Fibroblast of pulmonary artery (primary cell): ENCODE measurements at places on chromosomes 2 and 18.

- DNase-seq, result peak; percentile 12
Measured at GRCh38 chr2:144211826-144212225, 308.1 kb downstream of the ZEB2 start.

DNA sequence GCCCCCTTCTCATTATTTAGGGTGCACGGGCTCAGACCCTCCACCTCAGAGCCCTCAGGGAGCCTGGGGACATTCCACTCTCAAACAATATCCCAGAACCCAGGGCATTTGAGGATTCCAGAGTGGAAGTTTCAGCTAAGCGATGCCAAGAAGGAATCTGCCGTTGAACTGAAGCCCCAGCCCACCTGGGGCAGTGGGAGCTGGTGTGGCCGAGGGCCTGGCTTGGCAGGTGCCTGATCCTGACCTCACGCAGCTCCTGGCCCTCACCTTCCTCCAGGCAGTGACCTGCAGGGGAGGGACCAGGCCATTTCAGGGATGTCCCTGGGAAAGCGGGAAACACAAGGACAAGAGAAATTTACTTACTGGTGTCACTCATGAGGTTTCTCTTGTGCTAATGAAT is 58.2 kb downstream of the ACKR3 start:
- DNase-seq, result no peak

- DNase-seq, result no peak
Measured at GRCh38 chr2:226333388-226333787, 466.2 kb downstream of the IRS1 start.

DNA sequence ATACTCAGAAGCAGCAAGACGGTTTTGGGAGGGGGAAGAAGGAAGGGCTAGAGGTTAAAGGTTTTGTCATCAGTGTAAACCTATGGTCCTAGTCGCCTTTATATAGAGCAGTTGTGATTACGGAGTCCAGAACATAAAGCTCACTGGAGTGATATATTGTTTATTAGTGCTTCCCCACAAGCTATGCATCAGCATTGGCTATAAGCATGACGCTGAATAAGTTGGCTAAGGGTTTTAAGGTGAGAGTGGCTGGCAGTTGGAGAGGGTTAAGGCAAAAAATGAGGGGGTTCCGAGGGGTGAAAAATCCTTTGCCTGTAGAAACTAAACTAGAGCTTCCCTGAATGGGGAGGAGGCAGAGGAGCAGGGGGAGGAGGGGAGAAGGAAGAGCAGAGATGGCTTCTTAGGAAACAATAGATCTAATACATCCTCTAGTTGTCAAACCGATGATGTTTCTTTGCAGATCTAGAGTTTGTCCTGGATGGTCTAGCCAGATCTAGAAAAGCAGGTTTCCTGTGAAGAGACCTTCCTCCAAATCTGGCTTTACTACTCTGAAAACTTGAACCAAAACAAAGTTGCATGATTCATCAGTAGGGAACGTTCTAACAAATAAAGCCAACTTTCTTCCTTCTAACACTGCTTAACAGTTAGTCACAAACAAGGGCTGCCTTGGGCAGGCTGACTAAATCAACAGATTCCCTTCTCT is 2.5 kb downstream of the KLF7 start:
- DNase-seq, result peak; percentile 91

DNA sequence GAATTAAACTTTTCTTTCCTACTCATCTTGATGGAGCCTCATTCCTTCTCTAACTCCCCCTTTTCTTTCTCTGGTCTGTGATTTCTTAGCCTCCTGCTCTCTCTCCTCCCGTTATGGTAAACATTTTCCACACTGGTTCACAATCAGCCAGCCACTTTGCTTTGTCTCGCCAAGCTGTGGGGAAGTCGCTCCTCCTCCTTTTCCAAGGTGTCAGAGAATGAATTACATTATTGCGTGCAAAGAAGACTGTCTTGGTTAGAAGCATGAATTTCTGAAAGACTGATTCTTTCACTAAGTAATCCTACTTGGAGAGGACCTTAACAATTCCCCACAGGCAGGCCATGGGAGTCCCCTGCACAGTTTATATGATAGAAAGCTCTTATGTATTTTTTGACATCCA is 46.1 kb downstream of the RASGRP3 start:
- no peak for DNase-seq

- no peak for DNase-seq
Measured at GRCh38 chr2:37645836-37646235, 25.6 kb downstream of the CDC42EP3 start.

- DNase-seq, result no peak
Measured at GRCh38 chr18:32769071-32769585, 3.7 kb downstream of the KLHL14 start.

DNA sequence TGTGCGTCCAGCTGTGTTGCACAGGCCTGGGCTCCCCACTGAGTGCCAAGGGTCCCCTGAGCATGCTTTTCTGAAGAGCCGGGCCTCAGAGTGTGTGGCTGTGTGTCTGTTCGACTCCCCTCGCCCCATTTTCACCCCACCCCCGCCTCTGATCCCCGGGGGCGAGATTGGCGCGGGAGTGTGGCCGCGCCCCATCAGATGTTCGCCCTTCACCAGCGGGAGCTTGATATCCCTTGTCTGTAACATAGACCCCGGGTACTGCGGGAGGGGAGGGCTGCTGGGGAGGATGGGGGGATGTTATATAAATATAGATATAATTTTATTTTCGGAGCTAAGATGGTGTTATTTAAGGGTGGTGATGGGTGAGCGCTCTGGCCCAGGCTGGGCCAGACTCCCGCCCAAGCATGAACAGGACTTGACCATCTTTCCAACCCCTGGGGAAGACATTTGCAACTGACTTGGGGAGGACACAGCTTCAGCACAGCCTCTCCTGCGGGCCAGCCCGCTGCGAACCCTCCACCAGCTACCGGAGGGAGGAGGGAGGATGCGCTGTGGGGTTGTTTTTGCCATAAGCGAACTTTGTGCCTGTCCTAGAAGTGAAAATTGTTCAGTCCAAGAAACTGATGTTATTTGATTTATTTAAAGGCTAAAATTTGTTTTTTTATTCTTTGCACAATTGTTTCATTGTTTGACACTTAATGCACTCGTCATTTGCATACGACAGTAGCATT is 1.5 kb downstream of the RHOB start:
- DNase-seq, result peak; percentile 50

- DNase-seq, result peak; percentile 8
Measured at GRCh38 chr2:110869472-110870446, 137.4 kb downstream of the ACOXL start.

- no peak for DNase-seq
Measured at GRCh38 chr2:3294069-3294468, 83.5 kb downstream of the EIPR1 start.

DNA sequence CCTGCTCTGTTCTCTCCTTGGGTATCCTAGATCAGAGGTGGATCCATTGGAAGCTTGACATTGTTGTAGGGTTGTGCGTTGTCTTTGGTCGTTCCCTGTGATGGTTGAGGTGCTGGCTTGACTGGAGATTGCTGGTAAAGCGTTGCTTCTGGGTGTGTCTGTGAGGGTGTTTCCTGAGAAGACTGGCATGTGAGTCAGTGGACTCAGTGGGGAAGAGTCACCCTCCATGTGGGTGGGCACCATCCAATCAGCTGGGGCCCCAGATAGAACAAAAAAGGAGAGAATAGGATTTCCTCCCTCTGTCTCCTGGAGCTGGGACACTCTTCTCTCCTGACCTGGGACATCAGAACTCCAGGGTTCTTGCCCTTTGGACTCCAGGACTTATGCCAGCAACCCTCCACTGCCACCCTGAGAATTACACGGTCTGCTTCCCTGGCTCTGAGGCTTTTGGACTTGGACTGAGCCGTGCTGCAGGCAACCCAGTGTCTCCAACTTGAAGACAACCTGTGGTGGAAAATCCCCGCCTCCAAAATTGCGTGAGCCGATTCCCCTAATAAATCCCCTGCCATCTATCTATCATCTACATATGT is 14.8 kb upstream of the REEP1 start:
- no peak for DNase-seq

DNA sequence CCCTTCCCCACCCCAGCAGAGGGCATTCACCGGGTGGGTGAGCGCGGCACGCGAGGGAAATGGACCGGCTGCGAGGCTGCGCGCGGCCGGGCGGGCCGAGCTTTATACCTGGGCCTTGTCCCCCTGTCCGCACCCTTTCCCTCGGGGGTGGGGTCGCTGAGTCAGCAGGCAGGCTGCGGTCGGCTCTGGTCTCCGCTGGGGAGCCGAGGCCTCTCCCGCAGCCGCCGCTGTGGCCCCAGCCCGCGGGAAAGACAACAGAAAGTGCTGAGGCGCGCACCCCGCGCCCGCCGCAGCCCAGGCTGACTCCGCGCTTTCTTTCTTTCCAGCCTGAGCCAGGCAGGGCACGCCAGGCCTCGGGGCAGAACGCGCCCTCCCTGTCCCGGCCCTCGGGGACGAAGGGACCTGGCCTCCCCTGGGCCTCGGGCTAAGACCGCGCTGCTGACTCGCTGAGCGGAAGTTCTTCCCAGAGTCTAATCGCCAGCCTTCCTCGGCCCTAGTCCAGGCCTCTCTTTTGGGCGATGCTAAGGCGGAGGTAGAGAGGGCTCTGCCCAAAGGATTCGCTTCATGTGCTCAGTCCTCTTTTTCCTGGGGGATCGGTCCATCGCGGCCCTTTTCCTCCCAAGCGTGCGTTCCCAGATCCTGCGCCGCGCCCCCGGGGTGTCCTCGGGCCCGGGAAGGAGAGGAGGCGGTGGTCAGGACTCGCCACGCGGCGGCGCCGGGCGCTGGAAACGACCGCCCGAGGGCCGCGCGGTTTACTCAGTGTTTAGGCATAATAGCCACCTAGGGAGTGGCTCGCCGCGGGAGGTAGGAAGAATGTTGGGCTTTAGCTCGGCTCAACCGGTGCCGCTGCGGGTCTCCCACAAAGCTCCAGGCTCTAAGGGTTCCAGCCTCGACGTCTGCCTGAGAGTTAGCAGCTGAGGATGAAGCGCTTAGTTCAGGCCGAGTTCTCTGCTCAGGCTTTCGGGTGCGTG is at the start of gene CRYBA2:
Gene CRYBA2 (minus strand): TSS at position 78 of the 971 bp plus-strand sequence. CDS start 246 bp downstream, outside the sequence.
- DNase-seq, result peak; percentile 7

GRCh38 chr2:203719456-203720410 is 13.3 kb downstream of the CD28 start:
- DNase-seq, result no peak

DNA sequence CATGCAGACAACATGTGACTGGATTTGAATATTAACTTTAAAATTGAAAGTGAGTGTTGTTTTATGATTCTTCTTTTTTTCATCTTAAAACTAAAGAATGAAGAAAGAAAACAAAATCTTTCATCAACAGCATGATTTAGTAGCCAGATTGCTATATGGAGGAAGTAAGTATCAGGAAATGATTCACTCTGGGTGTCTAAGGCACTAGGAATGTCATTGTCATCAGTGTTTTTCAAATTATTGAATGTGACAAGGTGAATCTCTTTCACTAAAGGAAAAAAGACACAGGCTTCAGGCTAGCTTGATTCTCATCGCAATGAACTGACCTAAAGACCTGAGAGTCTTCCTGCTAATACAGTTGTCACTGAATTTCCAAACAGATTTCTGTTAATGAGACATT is 430.1 kb downstream of the FBXO15 start:
- DNase-seq, result peak; percentile 39
